ENCODE measurements at places on chromosomes 2 and 18. TPM values are rescaled to one million over a fixed set of nuclear protein-coding genes. Genes with fewer than 3 reads are reported as not detected.

The WDCP gene
- 9.8 TPM for total RNA-seq

The C2orf78 gene
- total RNA-seq: 3.5 TPM

The CYBRD1 gene
- 53.1 TPM for total RNA-seq

The TMEM178A gene
- total RNA-seq: 5.7 TPM

GRCh38 chr18:404061-404636 is 96.4 kb downstream of the COLEC12 start:
- DNase-seq: no peak

DNA sequence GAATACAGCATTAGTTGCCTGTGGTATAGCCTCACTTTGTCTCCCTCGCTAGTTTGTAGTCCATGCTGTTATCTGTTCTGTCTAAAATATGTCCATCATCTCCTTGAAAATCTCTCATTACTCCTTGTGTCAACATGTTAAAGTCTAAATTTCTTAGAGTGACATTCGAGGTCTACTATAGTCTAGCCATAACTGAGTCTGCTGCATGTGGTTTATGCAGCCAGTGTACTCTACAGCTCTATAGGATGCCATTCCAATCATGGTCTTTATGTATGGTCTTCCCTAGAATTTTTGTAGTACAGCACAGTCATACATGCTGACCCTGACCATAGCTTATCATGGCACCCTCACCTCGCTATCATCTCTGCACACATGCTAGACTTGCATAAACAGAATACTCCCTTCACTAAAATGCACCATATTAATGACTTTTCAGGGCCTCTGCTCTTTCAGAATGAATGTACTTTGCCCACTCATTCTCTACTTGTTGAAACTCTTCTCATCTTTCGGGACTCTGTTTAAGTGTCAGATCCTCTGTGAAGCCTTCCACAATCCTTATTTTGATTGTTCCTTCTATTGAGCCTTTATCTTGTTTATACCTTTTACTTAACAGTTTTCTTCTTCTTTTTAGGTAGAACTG is 12.8 kb downstream of the TANK start:
- no peak for DNase-seq

- no peak for DNase-seq
These were observed 15.0 kb upstream of the POLI start for GRCh38 chr18:54254265-54254758.

GRCh38 chr2:105644174-105644980 is 100.3 kb upstream of the NCK2 start:
- no peak for DNase-seq

DNA sequence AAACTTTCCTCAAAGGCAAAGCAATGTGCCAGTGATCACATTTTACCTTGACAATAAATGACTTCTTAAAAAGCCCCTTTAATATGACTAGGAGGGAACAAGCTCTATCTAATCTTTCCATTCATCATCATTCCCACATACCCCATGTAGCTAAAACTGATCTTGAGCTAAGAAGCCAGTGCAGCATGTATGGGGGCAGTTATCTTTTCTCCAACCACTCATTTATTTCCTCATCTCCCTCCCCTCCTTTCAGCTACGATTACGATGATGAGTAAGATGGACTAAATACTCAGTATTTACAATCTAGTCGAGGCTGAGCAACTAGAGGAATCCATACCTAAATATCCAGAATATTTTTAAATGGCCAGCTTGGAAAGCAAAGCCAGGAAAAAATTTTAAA is 35.5 kb downstream of the PNO1 start:
- no peak for DNase-seq

- no peak for DNase-seq
These were observed 50.1 kb upstream of the ITM2C start for GRCh38 chr2:230814616-230815015.

- DNase-seq: no peak
These were observed 100.4 kb upstream of the FZD5 start for GRCh38 chr2:207869784-207870778.

- peak; percentile 39 for DNase-seq
These were observed 210.1 kb upstream of the RND3 start for GRCh38 chr2:150697596-150697995.

- no peak for DNase-seq
These were observed 145.1 kb downstream of the PTGR3 start for GRCh38 chr18:75063615-75064512.

DNA sequence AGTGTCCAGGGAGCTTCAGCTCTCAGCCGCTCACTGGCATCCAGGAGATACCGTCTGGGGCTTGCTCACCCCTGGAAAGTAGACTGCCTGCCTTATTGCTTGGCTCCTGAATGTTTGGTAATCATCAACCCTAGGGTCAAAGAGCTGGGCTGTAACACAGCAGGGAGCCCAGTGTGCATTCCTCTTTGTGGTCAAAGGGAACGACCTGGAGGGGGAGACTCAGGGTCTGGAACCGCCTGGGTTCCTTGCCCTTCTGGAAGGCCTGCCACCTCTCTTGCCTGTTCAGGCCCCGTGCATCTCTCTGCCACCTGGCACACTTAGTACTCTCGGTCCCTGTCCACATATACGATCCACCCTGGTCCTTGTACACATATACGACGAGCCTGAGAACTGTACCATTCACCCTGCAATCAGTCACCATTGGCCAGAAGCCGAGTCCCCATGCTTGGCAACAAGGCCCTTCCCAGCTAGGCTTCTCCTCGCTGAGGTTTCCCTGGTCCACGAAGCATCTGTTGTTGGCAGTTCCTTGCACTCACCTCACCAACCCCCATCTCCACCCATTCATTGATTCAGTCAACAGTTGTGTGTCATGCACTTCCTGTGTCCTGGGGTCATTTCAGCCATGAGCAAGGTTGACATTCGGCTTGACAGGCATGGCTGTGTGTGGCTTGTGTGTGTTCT is at the start of gene NAT8:
Gene NAT8 (minus strand): TSS at position 85 of the 681 bp plus-strand sequence. CDS start 794 bp downstream, outside the sequence.
- DNase-seq: no peak

DNA sequence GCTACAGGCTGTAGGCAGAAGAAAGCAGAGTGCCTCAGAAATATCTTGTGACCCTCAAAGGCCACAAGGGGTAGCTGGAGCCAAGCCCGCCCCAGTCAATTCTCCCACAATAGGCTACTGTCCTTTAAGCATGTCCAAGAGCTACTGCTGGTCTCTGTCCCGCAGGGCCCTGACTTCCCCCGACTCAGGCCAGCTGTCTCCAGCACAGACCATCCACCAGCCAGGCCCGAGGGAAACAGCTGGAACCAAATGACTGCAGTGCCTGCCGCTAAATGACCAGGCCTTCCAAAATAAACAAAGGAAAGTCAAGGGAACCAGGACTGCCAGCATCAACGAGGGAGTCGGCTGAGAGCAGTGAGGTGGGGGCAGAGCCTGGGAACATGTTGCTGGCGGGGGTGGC is 36.7 kb downstream of the MCFD2 start:
- DNase-seq: no peak

DNA sequence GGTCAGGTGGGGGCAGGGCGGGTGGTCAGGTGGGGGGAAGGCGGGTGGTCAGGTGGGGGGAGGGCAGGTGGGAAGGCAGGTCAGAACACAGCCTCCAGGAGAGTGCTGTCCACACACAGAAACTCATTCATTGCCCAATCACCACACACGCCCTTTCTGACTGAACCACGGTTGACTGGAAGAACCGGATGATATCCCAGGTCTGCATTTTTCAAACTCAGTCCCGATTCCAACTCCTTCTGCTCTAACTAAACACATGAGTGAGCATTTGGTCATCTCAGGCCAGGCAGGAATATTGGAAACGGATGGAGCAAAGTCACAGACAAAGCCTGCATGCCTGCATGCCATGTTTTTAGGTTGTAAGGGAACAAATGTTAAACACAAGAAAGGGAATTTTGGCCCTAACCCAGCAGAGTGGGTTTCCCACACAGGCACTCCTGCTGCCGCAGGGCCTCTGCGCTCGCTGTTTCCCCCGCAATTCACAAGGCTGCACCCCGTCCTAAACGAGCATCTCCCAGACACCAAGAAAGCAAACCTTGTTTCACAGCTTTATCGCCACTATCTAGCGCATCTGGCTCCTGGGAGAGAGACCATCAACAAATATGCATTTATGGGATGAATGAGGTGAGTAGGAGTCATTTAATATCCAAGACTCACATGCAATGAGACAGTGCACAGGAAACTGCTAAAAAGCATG is 100.1 kb downstream of the ZNF516 start:
- DNase-seq: peak; percentile 11

- DNase-seq: no peak
These were observed 322.1 kb upstream of the MEX3C start for GRCh38 chr18:51519571-51519970.

- DNase-seq: no peak
These were observed 238.8 kb downstream of the ZNF407 start for GRCh38 chr18:74836296-74837139.

DNA sequence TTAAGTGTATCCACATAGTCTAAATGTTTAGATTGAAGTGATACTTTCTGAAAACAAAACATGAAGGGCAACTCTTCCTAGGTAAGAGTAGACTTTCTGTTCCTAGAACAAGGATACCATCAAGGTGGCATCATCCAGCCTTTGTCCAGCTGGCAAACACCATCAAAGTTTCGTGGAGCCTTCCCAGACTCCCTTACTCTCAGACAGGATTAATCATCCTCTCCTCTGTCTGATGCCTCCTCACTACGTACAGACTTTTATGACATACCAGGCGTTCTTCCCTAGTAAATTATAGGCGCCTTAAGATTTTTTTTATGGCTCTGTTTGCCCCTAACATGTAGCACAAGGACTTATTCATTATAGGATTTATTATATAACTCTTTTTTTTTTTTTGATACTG is 29.4 kb upstream of the ASNSD1 start:
- no peak for DNase-seq

DNA sequence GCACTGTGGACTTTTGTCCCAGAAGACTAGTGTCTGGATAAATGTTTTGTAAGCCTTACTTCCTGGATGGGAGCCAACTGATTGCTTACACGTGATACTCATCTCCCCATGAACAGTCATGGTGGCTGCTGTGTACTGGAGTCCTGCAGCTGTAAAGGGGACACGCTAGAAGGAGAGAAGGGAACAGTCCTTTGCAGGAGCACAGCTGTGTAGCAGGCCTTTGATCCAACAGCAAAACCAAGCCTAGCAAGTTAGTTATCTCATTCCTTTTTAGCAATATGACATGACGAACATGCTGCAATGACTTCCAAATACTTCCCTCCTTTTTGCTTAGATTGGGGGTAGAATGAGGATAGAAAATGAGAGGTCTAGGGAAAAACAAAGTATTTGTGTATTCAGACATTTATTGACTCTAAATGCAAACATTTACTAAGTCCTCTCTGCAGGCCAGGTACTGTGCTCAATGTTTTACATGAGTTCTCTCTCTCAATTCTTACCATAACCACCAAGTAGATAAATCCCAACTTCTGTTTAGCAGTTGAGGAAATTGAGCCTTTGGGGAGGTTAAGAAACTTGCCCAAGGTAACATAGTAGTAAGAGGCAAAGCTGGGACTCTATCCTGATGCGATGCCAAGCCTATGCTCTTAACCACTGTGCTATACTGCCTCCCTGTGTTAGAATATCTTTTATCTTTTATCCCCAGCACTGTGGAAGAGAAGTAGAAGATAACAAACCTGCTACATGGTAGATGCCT is 55.4 kb upstream of the CD28 start:
- peak; percentile 44 for DNase-seq

DNA sequence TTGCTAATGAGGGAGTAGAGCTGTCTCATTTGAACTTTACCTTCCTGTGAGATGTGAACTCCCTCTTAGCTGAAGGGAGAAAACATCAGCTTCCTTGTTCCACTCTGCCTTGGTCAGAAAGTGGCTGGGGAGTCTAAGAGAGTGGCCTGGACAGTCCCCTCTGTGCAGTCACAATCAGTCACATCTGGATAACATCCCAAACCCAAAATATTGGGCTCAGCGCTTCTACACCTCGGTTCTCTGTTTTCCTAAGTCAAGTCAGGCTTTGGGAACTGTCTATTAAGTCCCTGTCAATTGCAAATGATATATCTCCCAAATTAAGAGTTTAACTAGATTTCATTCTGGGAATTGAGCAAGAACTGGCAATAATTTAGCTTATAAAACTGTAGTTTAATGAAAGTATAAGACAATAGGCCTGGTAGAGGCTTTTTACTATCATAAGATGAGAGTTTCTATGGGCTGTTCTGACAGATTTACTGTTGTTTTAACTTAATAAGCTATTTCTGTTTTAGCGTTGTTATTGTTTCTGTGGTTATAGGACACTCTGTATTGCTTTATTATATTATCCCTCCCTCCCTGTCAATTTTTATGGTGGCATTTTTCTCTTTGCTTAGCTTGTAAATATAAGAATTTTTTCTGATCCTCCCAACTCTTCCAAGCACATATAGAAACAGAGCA is 135.1 kb upstream of the LHCGR start:
- DNase-seq: no peak

- no peak for DNase-seq
These were observed 244.5 kb upstream of the ID2 start for GRCh38 chr2:8437228-8437948.

DNA sequence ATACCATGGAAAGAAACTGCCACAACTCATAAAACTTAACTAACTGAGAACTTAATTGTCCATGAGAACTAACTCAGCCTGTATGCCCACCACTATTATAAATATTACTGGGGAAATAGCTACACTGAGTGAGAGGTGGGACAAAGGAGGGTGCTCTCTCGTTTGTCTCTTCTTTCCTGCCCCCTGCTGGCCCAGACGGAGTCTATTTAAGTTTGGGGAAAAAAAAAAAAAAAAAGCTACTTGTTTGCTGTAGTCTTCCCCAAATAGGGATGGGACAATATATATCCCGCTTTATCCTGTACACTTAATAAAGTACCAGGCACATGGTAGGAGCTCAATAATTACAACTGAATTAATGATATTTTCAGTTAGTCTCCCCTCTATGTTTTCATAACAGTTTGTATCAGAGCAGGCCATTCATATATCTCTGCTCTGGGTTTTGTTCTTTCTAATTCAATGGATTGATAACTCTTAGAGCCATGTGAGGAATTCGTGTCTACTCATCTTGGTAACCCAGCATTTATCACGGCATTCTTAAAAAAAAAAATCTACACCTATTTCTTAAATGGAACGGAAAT is 647.6 kb upstream of the PKDCC start:
- peak; percentile 64 for DNase-seq

DNA sequence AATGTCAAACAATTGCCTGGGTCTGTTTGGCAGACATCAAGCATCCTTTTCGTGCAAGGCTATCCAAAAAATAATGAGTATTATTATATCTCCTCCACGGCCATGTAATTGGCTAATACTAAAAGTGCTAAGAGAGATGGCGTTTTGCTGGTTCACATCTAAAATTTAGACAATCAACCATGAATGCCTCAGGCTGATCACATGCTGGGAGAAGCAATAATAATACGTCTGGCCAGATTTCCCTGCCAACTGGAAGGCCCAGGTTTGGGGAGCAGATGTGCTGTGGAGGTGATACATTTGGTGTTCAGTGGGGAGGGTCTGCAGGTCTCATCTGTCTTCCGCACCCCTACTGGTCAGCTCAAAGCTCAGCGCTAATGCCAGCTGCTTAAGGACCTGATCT is 60.3 kb upstream of the CREB1 start:
- DNase-seq: no peak
